Renal cortical epithelial cell (primary cell): ENCODE measurements at places on chromosomes 6 and 20. TPM values are rescaled to one million over a fixed set of nuclear protein-coding genes. Genes with fewer than 3 reads are reported as not detected.
A peak's percentile ranks its signal among the peaks of the same experiment; 100 is the strongest.

GRCh38 chr20:2337142-2337541, 41.3 kb downstream of the TGM3 start:
- DNase-seq = no peak

DNA sequence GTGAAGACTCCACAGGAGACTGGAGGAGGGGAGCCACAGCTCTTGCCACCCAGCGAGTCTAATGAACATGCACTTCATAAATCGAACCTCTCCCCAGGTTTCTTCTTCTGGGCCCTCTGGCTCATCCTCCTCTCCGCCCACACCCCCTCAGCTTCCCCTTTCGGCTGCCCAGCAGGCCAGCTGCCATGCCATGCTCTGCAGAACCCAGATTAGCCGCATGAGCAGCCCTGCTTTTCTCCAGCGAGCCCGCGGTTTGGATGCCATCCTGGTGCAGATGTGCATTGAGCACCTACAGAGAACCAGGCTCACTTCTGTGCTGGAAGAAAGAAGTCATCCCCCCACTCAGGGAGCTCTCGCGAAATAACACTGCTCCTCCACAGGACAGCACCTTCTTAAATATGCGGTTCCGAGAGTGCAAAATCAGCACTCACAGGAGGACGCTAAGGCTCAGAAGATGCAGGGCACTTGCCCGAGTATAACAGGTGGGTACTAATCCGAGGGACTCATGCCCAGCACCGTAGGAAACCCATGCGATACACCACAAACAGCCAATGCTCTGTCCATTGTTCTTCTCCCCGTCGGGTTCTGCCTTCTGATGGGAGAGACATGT, 143.0 kb upstream of the THBS2 start:
- no peak for DNase-seq

DNA sequence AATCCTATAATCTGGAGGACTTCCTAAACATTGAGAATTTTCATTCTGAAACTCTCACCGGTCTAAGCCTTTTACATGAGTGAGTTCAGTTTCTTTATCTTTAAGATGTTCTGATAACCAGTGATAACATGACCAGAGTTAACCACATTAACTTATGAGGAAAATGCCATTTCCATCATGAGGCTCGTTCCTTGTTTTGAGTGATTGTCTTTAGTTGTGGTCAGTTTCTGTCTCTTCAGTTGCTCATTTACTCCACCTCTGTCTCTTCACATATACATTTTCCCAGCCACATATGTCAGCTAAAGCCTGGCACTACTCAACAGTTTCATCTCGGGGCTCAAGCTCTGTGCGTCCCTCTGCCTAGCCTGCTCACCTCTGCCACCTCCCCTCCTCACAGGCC, 70.4 kb downstream of the JAG1 start:
- no peak for DNase-seq

HLA-DPB1 gene
- total RNA-seq = 12.2 and 25.7 TPM in 2 replicates

BNIP5 gene
- 0.35 TPM in 1 of 2 replicates, not detected in the other for total RNA-seq

DNA sequence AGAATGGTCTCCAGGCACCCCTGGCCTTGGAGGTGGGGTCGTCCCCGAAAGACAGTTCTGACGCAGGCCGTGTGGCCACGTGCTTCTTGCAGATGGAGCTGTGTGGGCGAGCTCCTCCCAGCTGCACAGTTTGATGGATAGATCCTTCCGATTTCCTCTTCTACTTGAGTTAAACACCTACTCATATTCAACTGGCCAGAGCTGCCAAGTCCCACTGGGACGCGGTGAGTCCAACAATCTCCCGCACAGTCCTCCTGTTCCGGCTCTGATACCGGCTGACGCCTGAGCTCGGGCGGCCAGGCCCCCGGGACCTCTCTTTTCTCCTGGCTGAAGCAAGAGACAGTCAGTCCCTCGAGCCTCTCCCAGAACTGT, 57.9 kb upstream of the DACT2 start:
- DNase-seq = no peak

DNA sequence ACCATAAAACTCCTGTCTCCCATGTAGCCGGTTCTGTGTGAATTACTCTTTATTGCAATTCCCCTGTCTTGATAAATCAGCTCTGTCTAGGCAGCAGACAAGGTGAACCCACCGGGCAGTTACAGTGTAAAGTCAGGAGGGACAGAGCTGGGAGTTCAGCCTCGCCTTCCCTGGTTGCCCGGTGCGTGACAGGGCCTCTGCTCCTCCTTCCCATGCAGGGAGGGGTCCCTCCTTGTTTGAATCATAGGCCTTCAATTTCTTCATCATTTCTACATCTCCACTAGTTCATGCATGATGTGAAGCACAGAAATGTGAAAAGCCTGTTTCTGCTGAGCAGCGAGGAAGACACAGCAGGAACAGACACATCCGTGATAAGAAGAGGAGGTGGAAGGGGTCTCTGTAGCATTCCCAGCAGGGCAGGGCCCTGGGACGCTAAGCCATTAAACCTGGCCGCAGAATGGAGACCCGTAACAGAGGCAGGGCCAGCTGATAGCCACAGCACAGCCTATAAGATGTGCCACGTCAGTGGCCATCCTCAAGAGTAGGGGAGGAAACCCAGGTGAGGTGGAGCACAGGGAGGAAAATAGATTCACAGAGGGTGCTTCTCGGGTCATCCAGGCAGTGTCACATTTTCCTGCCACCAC, 106.7 kb upstream of the CST7 start:
- no peak for DNase-seq

GRCh38 chr6:6614983-6615349, 26.4 kb downstream of the LY86 start:
- no peak for DNase-seq

- no peak for DNase-seq
These were observed 211.4 kb upstream of the CDYL start for GRCh38 chr6:4564801-4565271.

DNA sequence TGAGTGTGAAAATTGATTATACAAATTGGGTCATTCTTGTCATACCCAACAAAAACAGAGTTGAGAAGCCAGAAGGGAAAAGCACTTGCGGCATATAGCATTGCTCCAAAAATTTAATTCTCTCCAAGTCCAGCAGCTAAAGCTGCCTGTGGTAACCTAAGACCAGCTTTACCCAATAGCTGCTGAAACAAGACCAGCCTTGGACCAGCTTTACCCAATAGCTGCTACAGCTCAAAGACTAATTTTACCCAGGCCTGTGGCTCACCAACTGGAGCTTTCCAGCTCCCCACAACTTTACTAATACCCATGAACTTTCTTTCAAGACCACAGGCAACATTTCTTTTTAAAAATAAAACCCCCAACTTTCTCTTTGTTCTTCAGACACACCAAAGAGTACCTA, 32.8 kb upstream of the ZNF133 start:
- no peak for DNase-seq

DNA sequence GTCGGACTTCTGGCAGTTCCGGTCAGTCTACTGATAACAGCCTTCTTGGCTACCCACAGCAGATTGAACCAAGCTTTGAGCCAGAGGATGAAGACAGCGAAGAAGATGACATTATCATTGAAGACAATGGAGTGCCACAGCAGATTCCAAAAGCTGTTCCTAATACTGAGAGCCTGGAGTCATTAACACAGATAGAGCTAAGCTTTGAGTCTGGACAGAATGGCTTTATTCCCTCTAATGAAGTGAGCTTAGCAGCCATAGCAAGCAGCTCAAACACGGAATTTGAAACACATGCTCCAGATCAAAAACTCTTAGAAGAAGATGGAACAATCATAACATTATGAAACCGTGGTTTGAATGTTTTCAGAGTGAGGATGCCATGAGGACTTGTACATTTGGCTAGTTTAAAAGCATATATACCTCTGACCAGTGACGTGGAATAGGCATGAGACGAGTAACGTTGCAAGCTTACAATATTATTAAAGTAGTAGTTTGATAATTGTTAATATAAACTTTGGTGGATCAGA, 18.8 kb downstream of the PARD6B start:
- no peak for DNase-seq

GRCh38 chr6:169960521-169960885, 209.1 kb downstream of the ERMARD start:
- DNase-seq = peak; percentile 16

DNA sequence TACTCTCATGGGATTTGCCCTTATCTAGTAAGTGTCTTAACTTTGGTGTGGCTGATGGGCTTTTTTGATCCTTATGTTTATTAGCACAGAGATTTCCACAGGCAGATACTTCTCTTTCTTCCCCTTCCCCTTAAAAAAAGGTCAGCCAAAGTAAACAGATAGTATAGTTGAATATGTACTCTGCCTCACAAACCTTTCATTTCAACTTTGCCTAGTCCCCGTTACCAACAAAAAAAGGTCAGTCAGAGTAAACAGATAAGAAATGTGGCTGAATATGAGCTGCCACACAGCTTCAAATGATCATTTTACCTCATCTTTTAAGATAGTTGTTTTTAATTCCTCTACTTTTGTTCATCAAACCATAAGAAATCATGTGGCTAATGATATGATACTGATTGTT, 34.1 kb upstream of the SLC35D3 start:
- no peak for DNase-seq

DNA sequence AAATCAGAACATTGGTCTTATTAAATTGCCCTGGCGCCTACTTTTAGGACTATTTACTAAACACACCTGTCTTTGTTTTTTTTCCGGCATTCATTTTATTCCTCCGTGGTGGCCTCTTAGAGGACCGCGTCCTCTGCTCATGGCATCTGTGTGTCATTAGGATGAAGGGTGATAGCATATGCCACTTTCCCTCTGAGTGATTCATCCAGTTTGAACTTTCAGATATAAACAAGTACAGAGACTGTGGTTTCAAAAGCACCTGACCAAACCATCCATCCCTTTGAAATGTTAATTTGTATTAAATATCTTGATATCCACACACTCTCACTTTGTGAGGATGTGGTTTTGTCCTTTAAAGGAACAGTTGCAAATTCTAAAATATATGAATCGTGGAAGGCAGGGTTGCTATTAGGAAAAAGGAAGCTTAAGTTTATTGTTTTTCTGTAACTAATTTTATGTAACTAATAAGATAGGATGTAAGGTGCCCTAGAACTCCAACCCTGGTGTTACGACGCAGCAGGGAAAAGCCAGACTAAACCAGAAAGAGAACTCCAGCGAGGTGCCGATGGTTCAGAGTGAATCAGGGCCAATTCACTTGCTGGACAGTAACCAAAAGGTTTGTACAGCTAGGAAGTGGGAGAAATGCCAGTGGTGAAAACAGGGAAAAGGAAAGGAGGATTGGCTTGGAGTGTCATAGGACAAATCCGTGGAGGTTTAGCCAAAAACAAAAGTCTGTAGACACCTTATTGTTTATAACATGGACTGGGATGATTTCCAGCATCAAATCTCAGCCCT, 98.7 kb downstream of the SHLD1 start:
- DNase-seq = peak; percentile 70

GRCh38 chr6:116472706-116473105, 11.5 kb downstream of the CALHM6 start:
- DNase-seq = no peak

DNA sequence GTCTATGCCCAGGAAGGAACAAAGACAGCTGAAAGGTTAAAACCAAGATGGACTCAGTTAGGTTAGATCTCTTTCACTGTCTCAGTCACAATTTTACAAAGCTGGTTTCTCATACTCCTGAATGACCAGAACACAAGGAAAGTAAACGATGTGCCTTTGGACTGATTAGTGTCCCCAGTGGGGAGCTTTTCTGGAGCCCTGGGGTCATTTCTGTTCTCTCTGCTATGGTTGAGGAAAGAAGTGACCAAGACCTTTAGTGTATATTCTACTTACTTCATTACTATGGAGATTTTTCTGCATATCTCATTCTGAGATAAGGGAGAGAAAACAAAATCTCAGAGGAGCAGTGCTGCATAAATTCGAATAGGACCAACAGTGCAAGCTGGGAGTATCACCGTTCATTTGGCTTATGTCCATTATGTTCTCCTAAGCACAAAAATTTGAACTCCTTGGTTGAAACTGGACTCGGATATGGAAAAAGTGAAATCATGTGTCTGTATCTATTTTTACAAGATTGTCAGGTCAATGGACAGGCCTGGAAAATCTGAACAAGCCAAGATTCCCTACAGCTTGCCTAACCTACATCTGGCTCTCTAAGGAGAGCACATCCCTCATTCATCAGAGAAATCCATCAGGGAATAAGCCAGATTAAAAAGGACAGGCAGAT, 34.4 kb upstream of the ENPP1 start:
- DNase-seq = no peak

HRH3 gene
- not detected in 2 replicates for total RNA-seq

SLC22A1 gene
- total RNA-seq = 0.50 TPM in 1 of 2 replicates, not detected in the other

DNA sequence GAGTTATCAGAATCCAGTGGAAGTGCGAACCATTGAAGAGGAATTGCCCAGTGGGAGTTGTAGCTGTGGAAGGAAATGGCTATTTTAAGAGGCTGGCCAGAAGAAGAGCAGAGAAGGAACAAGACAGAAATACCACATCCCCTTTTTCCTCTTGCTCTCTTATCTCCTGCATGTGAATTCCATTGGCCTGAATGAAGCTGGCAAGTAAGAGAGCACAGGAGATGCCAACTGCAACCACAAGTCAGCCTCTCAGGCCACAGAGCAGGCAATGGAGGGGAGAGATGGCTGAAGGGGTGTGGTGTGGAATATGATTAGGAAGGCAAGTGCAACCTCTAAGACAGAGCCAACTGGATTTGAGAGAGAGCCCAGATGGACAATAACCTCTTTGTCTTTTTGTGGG, 362.7 kb upstream of the IMPG1 start:
- no peak for DNase-seq

- peak; percentile 38 for DNase-seq
These were observed 4.3 kb downstream of the ATP5F1E start for GRCh38 chr20:59027741-59028320.

DNA sequence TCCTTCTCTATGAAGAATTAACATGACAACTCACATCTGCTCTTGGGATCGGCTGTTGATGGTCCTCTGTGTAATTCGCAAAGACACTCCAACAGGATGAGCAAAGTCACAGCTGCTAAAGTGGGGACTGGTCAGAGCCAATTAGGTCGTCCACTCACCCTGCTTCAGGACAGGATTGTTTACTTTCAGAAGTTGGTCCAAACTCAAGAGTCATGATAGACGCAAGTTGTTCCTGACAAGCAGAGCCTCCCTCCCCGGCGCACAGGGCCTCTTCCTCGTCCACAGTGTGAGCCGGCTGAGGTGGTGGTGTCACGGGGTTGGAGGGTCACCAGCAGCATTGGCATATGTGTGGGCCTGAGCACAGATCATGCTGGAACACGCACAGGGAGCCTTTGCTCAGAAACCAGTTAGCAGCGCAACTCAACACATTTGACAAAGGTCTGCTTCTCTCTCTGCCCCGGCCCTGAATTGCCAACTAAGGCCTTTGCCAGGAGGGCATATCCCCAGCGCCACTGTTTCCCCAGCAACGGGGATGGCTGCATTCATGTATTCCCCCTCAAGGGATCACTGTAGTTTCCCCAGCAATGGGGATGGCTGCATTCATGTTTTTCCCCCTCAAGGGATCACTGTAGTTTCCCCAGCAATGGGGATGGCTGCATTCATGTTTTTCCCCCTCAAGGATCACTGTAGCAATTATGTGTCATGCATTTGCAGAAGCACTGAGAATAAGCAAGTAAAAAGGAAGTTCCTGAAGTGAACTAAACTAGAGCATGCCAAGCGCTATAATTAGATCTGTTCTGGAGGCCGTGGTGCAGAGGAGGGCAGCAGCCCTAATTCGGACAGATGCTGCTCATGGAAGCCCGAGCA, 111.7 kb downstream of the THBS2 start:
- no peak for DNase-seq

CST2 gene
- total RNA-seq = not detected in 2 replicates
